ENCODE measurements at places on chromosomes 4 and X.

DNA sequence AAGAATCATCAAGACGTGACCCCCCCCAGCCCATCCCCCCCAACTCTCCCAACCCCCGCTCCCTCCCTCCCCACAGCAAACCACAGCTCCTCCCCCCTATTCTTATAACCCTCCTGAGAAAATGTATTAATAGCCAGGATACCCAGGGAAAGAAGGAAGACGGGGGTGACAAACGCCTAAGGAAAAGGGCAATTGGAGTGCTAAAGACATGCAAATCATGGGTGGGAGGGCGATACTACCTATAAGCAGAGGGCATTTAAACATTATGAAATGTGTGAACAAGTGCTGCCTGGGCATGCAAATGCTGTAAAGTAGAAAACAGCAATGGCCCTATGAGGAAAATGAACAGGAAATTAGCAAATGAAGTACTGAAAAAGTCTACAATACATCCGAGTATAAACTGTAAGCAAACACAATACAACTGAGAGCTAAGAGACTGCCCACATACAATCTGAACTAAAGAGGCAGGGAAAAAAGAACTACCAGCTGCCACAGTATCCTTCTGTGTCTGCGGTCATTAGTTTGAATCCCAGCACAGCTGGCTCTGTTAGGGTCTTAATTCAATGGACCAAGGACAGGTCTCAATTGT is 2.4 kb downstream of the CXXC4 start:
- no peak for DNase-seq

GRCh38 chr4:17008834-17009345 is 110.4 kb upstream of the LDB2 start:
- DNase-seq: no peak

DNA sequence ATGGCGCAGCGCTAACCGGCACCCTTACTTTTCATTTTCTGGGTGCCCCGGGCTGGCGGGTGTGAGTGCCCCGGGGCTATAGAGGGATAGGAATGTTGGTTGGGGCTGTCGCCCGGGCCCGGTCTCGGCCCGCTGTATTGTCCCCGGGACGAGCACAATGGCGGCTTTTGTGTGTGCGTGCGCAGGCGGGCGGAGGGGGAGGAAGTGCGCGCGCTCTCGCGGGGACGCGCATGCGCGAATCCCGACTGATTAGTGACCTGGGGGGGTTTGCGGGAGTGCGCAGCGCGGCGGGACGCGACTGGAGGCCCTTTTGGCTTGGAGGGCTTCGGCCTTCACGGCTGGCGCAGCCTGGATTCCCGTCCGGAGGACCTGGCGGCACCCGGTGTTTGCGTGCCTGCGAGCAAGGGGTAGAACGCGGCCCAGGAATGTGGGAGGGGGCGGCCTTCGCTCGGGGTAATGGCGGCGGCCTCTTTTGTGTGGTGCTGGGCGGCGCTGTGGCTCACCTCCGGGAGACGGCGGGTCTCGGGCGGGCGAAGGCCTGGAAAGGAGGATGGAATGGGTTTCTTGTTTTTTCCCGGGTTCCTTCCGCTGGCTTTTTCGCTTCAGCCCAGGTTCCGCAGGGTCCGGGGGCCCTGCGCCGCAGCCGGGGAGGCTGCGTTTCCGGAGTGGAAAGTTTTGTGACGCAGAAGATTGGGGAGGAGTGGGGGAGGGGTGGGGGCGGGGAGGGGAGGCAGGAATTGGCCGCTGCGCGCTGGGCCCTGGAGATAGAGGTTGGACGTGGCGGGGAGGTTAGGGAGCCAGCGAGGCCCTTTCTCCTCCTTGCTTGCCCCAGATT is 618 bp downstream of the DDX3X start:
- DNase-seq: peak; percentile 52

DNA sequence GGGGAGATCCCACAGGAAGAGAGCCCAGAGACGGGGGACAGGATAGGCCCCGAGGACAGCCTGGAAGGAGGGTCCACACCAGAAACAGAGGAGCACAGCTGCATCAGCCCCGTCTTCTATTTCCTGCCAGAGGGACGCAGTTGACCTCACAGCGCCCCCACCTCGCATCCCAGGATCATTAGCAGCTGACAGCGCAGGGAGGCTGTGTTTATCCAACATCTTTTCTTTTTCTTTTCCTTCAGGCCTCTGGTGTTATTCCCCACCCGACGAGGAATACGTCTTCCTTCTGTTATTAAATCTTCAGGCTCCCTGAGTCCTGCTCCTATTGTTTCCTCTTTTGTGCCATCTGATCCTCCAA is 75.4 kb downstream of the DCHS2 start:
- DNase-seq: no peak

DNA sequence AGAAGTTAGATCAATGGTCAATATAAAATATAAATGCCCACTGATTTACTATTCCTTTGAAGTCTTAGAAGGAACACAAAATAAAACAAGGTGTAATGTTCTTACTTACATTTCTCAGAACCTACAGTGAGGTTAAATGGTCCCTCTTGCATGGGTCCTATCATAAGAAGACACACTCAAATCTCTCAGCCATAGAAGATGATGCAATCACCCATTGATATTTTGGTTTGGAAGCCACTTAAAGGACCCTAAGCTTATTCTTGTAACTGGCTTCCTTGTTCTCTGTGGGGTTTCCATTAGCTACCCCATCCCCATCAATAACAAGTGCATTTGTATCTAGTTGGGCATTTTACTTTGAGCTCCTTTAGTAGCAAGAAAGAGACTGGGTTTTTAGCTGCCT is 15.1 kb downstream of the REELD1 start:
- DNase-seq: no peak

DNA sequence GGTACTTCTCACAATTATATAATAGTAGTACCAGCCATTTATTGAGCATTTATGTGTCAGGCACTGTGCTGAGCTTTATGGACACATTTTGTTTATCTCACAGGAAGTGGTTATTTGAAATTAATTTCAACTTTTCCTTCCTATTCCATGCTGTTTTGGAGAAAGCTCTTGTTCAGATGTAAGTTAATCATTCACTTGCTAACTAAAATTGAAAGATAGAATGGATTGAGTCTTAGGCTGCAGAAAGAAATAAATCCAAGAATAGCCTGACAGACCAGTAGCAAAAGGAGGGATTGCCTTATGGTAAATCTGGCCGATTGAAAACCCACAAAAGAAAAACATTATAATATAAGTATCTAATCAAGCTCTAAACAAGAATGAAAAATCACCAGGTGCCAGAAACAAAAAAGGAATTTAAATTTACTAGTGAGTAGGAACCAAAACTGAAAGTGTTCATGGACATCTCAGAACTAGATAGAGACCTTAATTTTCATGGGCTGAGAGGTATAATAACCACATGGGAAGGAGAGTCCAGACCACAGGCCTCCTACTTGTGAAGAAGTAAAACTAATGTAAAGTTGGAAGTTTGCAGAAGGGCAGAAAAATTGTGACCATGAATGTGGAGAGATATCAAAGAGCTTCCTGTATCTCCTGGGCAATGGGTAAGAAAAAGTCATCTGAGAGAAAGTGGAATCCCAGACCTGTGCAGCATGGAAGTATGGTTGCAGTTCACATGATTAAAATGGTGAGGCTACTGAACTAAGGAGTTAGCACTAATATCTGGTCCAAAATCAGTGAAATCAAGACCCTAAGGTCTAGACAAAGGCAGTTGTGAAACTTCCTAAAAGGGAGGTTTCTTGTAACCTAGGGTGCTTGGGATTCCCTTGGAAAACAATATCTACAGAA is 38.0 kb downstream of the RADX start:
- DNase-seq: no peak

DNA sequence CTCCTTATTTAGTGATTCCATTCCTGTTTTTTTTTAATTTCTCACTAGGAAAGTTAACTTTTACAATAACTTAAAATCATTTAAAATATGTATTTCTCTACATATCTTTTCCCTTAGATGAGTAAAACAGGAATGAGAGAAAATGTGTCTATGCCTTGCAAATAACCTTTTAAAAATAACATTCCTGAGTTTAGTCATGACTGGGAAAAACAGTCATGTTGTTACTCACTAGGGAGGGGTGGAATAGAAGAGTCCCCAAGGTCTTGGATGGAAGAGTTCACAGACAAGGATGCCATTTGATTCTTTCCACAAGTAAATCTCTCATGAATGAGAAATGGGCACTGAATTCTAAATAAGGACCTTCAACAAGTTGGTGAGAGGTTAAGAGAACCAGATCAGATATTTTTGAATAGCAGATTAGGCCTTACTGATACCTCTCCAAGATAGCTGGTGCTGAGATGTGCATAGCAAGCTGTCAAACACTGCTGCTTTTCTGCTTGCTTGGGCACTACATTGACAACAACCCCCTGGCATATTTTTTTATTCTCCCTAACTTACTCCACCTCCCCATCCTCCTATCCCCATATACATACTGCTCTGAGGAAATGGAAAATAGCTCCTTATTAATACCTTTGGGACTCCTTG is 25.1 kb downstream of the UGDH start:
- DNase-seq: no peak

GRCh38 chr4:128803783-128804182 is 5.7 kb upstream of the JADE1 start:
- DNase-seq: no peak

- DNase-seq: no peak
Measured at GRCh38 chr4:162403419-162403818, 239.6 kb upstream of the FSTL5 start.

- no peak for DNase-seq
Measured at GRCh38 chr4:23038626-23039491, 346.1 kb downstream of the GBA3 start.

DNA sequence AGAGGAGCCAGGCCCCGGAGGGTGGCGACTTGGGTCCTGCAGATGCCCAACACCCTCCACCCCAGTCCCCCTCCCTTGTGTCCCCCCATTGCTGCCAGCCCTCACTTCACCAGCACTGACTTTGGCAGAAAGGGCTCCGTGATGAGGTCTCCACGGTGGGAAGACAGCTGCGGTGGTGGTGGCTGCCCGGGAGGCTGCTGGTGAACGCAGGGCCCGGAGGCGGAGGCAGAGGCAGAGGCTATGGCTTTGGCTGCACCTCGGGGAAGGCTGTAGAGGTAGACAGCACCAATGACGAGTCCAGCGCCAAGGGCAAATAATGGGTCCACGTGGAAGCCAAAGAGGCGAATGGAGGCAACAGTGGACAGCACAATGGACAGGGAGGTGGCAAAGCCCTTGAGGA is 6.8 kb downstream of the SLC35A2 start:
- no peak for DNase-seq

Measured in Jurkat, Clone E6-1 (cell line).